ENCODE measurements at places on chromosomes 3 and 15. TPM values are rescaled to one million over a fixed set of nuclear protein-coding genes. Genes with fewer than 3 reads are reported as not detected.

ROPN1 gene
- not detected for polyA plus RNA-seq

CSPG4 gene
- polyA plus RNA-seq = 9.5 TPM

DNA sequence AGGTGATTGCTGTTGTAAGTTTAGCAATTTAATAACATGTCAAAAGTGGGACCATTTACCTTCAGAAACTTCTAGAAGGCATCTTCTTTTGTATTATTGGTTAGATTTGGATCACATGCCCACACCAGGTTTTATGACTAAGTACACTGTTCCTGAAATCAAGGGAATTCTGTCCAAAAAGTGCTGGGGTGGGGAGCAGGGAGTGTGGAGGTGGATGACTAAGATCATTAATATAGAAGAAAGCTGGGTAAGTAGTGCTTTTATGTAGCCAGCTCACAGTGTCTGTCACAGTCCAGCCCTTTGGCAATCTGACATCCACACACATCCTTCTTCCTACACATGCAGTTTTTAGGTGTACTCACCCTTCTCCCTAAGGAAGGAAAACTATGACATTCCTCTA, 120.0 kb downstream of the TMCO5A start:
- DNase-seq = peak; percentile 47

GRCh38 chr3:43695863-43696262, 5.1 kb downstream of the ABHD5 start:
- no peak for DNase-seq

COL6A5 gene
- not detected for polyA plus RNA-seq

EFCC1 gene
- polyA plus RNA-seq = not detected

STRA6 gene
- polyA plus RNA-seq = 10.9 TPM

GRCh38 chr3:3353153-3353552, 173.7 kb upstream of the CRBN start:
- no peak for DNase-seq

SH3GL3 gene
- polyA plus RNA-seq = not detected

DNA sequence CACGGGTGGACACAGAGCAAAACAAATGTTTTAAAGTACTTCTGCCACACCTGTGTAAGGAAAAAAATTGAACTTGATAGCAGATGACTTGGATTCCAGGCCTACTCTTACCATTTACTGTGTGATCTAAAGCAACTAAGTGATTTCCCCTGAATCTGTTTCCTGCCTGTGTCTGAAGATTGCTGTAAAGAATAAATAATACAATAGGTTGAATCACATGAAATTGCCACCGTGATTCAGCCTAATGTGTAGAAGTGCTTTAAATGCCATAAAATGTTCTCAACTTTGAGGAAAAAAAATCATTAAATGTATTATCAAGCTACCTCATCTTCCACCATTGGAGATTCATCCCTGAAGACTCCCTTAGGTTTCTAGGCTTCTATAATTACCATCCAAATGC, 27.6 kb upstream of the NUDT16 start:
- DNase-seq = no peak

DNA sequence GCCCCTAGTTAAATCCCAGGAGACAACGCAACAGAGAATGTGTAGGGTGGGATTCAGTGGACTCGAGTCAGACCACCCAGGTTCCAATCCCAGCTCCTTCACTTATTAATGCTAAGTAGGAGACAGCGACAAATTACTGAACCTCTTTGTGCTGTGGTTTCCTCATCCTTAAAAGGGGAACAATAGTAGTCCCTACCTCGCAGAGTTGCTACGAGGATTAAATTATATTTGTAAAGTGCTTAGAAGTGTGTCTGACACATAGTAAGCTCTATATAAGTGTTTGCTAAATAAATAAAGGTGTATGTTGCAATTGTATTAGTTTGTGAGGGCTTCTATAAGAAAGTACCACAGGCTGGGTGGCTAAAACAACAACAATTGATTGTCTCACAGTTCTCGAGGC, 58.0 kb upstream of the PPARG start:
- no peak for DNase-seq

GOLGA8T gene
- polyA plus RNA-seq = not detected

DNA sequence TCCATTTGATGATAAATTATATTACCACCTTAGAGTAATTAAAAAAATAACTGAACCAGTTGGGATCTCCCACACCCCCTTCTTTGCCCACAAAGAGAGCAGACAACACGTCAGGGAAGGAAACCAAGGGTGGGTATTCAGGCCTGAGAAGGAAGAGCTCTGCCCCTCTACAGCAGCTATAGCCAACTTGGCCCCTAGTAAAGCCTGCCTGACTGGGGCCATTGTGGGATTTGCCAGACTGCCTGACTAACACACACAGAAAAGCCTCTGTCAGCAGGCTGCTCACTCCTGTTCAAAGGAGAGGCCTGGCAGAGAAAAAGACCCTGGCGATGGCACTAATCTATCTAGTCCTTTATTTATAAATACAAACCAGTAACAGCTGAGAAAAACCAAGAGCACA, 41.4 kb downstream of the ATP8B4 start:
- no peak for DNase-seq

PARP15 gene
- polyA plus RNA-seq = 0.09 TPM

- DNase-seq = no peak
These were observed 643.2 kb downstream of the OTOL1 start for GRCh38 chr3:162139841-162140240.

TM4SF18 gene
- polyA plus RNA-seq = 0.29 TPM

NR2E3 gene
- polyA plus RNA-seq = 0.04 TPM

CFAP91 gene
- not detected for polyA plus RNA-seq

TMEM42 gene
- polyA plus RNA-seq = 38.0 TPM

GRCh38 chr3:154510780-154511179, 80.8 kb upstream of the GPR149 start:
- no peak for DNase-seq

- no peak for DNase-seq
These were observed 22.1 kb downstream of the SUSD5 start for GRCh38 chr3:33196538-33196937.

MOBP gene
- polyA plus RNA-seq = not detected

DNA sequence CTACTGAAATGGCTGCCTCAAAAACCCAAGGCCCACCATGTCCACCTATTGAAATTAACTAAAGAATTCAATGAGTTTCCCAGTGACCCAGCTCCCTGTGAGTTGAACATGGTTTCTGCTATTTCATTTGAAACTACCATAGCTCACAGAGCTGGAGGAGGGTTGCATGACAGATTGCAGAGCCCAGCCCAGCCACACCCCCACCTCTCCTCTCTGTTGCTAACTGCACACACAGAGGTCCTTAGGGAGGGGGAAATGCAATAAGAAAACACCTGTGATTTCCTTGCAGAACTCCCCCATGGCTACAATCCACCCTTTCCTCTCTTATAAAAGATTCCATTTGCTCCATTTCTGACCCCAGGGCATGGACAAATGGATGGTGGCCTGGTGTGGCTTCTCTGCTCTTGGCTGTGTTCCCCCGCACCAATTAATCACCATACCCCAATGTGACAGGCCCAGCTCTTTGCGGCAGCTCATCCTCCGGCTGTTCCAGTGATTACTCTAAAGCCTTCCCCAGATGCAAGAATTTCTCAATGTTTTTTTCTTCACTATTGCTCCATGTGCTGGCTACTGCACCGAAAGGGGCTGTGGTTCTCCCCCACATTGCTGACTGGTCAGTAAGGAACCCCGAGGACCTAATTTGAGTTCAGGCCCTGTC, 208.4 kb upstream of the KBTBD8 start:
- DNase-seq = no peak

FBXL2 gene
- 19.1 TPM for polyA plus RNA-seq

DNA sequence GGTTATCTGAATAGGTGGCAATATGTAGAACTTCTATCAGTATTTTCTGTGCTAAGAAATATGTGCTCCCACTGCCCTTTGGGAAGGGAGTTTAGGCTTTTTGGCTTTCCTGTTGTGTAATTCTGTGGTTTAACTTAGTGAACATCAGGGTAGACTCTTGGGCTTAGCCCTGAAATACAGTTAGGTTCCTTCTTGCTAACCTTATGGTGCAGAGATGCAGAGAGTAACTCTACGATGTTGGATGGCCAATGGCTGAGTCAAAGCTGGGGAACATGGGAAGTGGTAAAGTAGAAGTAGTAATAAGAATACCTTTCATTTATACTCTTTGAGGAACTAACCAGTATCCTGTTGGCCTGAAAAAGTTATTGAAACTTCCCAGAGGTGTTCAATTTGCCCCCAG, 80.8 kb upstream of the IL12A start:
- no peak for DNase-seq

- no peak for DNase-seq
These were observed 14.2 kb upstream of the HOMER2 start for GRCh38 chr15:82966671-82967071.

DNA sequence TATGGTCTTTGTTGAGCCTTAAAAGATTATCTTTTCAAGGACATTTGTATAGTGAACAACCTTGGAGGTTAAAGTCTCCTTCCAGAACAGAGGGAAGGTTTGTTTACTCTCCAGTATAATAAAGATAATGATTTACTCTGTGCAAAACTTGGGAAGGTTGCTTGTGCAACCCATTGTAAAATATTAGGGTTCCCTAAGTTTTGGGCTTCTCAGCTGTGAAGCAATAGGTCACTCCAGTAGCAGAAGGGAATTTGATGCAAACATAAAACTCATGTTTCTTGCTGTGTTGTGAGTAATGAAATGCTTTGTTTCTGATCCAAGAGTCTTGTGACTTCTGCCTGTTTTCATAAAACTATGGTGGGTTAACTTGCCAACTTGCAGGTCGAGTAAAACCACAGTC, 177.5 kb downstream of the SUCNR1 start:
- no peak for DNase-seq

DNA sequence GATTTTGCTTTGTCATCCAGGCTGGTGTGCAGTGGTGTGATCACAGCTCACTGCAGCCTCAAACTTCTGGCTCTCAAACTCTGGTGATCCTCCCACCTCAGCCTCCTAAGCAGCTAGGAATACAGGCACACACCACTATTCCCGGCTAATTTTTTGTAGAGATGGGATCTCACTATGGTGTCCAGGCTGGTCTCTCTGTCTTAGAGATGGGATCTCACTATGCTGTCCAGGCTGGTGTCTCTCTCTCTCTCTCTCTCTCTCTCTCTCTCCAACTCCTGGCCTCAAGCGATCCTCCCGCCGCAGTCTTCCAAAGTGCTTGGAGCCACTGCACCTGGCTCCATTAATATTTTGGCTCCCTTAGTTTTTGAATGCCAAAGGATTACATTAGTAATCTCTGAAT, 17.7 kb downstream of the USF3 start:
- no peak for DNase-seq

GRCh38 chr3:66031102-66031698, 7.5 kb downstream of the MAGI1 start:
- no peak for DNase-seq

DNA sequence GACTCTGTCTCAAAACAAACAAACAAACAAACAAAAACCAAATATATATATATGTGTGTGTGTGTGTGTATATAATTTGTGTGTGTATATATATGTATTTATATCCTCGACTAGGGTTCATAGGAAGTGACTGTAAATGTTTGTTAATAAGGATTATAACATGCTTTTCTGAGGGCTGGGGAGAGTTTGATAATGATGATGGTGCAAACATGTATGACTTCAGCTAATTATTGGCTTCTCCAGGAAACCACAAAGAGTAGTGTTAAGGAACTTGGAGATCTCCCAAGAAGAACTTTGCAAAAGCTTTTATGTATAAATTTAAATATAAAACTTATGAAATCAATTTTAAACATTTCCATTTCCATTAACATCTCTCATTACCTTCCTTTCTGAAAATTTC, 3.9 kb upstream of the OPA1 start:
- DNase-seq = no peak

DNA sequence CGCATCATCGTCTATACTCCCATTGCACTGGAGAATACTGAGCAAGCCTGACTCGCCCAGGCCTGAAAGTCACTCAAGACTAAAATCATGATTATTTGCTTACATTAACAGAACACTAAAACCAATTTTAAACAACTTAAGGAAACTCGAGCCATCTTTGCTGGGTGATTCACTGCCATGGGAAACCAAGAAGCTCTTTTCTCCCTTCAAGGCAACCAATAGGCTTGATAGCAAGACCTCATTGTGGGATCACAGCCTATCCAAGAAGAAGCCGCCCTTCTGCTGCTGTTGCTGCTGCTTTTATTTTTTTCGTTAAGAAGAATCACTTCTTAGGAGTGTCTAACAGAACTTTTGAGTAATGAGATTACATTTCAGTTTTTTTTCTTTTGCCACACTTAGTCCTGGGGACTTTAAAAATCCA, 479.4 kb downstream of the FOXP1 start:
- DNase-seq = peak; percentile 74

DNA sequence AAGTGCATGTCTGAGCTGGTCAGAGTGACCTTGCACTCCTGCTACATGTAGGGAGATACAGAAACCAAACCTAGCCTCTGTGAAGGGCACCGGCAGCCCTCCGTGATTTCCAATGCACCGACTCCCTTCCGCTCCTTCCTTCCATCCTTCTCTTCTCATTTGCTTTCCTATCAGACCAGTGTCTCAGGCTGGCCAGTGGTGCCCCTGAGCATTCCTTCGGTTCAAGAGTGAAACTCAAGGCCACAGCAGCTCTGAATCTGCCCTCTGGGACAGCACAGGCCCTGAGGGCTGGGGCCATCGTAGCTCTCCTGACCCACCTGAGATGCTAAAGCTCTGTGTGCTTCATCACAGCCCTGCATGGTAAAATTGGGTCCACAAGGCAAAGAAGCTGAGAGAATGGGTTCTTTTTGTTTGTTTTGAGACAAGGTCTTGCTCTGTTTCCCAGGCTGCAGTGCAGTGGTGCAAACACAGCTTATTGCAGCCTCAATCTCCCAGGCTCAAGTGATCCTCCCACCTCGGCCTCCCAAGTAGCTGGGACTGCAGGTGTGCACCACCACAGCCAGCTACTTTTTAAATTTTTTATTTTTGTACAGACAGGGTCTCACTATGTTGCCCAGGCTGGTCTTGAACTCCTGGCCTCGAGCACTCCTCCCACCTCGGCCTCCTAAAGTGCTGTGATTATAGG, 2.3 kb upstream of the BMF start:
- no peak for DNase-seq

AGTR1 gene
- polyA plus RNA-seq = 1.1 TPM

Data from BJ (cell line).